ENCODE measurements at places on chromosomes 11 and 22. TPM values are rescaled to one million over a fixed set of nuclear protein-coding genes. Genes with fewer than 3 reads are reported as not detected.

Gene ZDHHC13
- 6.5 TPM for total RNA-seq

Gene EMID1
- total RNA-seq: 0.30 TPM

Gene GPR83
- total RNA-seq: 0.13 TPM

Gene RHOD
- total RNA-seq: 21.9 TPM

Gene IGSF9B
- total RNA-seq: 31.0 TPM

Gene C11orf42
- total RNA-seq: not detected

Measured in heart right ventricle (tissue), 16 donors.